ENCODE measurements at places on chromosomes 5 and 9. TPM values are rescaled to one million over a fixed set of nuclear protein-coding genes. Genes with fewer than 3 reads are reported as not detected.

- no peak for DNase-seq
These were observed 324.6 kb upstream of the TYRP1 start for GRCh38 chr9:12368569-12368968.

- no peak for DNase-seq
These were observed 172.5 kb upstream of the PTPRD start for GRCh38 chr9:10785255-10785654.

DNA sequence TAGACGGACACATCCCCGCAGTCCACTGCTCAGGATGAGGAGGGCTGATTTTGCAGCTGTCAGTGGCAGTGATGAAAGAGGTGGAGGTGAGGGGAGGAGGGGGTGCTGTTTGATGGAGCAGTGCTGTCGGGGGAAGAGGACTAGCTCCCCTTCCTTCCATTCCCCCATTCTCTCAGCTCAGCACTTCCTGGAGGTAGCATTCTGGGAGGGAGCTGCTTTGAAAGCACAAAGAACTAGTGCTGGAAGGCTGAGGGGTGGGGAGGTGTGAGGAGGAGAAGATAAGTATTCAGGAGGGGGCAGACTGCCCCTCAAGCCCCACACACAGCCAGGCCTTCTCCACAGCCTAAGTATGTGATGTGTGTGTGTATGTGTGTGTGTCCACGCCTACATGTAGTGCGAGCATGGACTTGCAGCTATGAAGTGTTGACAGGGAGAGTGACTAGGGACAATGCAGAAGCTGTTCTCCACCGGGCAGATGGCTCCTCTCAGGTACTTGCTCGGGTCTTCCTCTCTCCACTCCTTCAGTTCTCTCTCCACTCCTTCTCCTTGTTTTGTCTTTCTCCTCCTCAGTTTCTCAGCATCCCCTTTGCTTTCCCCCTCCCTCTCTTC lies 65.5 kb upstream of the HSPA9 start:
- no peak for DNase-seq

- DNase-seq, result no peak
These were observed 276.8 kb downstream of the MCTP1 start for GRCh38 chr5:95007921-95008597.

DNA sequence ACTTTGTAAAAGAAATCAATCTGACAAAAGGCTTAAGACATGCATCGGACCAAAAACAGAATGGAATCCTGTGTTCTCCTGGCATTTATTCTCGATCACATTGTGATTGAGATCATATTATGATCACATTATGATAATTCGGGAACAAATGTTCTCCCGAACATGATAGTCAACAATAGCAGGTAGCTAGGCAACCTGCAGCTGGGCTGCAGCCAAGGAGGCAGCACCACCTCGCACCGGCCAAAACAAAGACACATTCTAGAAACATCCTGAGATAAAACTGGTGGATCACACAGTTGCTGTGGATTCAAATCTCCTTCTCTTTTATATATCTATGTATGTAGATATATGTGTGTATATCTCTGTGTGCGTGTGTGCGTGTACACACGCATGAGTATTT lies 480.6 kb upstream of the CYLC2 start:
- DNase-seq, result no peak

- DNase-seq, result no peak
These were observed 132.4 kb downstream of the SNCAIP start for GRCh38 chr5:122444411-122444810.

- DNase-seq, result peak; percentile 37
These were observed 74.7 kb upstream of the RASGRF2 start for GRCh38 chr5:80885396-80886000.

DNA sequence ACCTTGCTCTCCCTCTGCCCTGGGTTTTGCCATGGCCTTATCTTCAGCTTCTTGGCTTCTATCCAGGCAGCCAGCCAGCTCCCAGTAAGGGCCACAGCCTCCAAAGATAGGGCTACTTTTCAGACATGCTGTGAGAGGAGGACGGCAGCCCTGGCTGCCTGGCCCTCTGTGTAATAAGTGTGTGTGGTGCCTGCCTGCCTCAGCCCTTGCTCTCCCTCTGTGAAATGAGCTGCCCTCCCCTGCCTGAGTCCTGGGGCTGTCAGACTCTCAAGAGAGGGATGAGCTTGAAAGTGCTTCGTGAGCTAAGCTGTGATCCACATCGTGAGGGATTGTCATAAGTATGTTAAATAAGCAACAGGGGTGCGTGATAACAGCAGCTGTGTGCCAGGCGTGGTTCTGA lies 8.1 kb downstream of the NDST1 start:
- DNase-seq, result peak; percentile 42

DNA sequence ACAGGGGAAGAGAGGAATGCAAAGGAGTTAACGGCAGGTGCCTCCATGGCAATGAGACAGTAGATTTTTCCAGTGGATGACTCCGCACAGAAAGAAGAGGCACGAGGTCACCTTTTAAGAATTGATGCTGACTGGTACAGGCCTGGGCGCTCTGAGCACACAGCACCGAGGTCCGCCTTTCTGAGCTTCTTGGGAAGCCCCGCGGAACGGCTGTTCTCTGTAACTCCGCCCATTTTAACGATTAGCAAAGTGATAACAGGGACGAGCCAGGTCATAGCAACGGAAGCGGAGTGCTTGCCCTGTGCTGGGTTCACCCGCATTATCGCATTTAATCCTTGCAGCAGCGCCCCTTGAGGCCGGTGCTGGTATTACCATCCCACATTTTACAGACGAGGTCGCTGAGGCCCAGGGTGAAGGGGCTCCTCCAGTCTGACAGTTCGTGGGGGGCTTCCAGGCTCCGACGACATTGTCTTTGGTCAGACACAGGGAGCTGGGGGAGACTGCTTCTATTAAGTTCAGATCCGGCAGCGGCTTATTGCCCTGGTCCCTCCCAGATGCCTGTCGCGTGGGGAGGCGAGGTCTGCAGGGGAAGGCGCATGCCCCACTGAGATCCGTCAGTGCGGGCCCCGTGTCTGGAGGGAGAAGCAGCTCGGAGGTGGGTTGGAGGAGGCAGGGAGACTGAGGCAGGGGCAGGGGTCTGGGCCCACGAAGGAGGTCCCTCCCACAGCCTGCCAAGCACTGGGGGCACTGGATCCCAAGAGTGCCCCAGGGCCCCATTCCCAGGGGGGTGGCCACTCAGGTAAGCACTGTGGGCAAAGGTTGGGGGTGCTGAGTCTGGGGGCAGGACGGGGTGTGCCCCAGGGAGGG lies 22.3 kb upstream of the HMCN2 start:
- peak; percentile 62 for DNase-seq

DNA sequence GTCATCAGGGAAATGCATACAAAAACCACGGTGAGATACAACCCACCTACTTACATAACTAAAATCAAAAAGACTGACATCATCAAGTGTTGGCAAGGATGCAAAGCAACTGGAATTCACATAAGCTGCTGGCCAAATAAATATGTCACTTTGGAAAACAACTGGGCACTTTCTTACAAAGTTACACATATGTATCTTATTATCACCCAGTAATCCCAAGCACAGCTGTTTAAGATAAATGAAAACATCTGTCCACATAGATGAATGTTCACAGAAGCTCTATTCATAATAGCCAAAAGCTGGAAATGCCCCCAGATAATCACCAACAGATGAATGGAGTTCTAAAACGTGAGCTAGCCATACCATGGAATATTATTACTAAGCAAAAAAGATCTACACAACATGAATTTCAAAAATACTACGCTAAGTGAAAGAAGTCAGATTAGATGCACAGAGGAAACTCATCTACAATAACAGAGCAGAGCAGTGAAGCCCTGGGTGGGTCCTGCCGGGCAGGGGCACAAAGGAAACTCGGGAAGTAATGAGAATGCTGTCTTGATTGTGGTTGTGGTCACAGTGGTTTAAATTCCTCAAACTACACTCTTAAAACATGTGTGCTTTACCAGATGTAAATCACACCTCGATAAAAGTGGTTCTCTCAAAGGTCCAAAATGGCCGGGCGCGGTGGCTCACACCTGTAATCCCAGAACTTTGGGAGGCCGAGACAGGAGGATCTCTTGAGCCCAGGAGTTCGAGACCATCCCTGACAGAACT lies 8.5 kb downstream of the CAMSAP1 start:
- no peak for DNase-seq

DNA sequence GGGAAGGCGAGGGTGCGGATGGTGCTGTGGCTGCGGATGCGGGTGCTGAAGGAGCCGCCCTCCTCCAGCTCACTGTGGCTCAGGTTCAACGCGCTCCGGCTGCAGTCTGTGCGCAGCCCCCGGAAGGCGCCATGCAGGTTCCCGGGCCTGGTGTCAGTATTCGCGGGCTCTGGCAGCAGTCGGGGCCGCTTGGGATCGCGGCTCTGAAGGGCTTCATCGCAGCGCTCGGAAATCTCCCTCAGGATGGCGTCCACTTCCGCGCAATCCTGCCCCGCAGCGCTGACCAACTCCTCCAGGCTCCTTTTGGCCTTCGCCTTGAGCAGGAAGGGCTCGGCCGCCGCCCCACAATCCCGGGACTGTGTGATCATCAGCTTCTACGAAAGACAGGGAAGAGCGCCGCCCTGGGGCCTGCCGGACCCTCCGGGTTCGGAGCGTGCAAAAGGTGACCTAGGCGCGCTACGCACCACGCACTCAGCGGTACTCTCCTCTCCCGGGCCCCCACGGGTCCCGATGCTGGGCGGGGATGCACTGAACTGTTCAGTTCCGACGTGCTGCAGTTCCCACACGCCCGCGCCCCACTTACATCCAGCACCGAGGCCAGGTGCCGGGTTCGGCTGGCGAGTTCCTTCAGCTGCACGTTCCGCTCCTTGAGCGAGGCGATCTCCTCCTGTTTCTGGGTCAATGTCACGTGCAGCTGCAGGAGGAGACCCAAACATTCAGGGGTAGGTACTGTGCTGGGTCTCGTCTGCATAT lies 6.5 kb downstream of the MCIDAS start:
- peak; percentile 32 for DNase-seq

DNA sequence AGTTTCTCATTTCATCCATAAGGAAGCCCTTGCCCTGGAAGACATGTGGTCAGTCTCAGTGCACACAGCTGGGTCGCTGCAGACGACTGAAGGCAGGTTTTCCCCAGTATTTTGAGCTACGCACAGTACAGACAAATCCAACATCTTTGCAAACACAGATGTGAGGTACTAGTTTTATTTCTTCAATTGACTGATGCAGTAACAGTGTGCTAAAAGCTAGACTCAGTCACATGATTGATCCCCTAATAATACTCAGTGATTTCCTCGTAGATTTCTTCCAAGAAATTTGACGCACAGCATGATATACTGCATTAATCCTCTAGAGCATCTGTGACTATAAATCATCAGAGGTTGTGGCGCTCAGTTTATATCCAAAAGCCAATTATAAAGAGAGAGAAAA lies 346.1 kb downstream of the DIRAS2 start:
- DNase-seq, result no peak

- no peak for DNase-seq
These were observed 105.4 kb downstream of the LPAR1 start for GRCh38 chr9:110932863-110933262.

- peak; percentile 12 for DNase-seq
These were observed 28.5 kb downstream of the MAN2A1 start for GRCh38 chr5:109718216-109718615.

DNA sequence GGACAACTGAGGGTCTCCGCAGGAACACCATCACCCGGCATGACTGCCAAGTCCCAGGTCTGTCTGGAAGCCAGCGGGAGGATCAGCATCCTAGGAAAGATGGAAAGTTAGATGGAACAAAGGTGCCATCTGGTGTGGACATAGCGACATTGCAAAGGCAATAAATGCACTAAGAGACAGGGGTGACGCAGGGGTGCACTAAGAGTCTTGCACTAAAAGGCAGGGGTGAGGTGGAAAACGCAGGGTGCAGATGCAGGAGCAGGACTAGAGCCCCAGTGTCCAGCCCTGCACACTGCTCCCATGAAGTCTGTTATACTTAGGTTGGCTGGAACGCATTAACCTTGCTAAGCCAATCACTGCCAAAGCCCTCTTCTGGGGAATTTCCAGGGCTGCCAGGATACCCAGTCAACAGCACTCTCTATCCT lies 15.5 kb downstream of the ATOX1 start:
- DNase-seq, result peak; percentile 79

DNA sequence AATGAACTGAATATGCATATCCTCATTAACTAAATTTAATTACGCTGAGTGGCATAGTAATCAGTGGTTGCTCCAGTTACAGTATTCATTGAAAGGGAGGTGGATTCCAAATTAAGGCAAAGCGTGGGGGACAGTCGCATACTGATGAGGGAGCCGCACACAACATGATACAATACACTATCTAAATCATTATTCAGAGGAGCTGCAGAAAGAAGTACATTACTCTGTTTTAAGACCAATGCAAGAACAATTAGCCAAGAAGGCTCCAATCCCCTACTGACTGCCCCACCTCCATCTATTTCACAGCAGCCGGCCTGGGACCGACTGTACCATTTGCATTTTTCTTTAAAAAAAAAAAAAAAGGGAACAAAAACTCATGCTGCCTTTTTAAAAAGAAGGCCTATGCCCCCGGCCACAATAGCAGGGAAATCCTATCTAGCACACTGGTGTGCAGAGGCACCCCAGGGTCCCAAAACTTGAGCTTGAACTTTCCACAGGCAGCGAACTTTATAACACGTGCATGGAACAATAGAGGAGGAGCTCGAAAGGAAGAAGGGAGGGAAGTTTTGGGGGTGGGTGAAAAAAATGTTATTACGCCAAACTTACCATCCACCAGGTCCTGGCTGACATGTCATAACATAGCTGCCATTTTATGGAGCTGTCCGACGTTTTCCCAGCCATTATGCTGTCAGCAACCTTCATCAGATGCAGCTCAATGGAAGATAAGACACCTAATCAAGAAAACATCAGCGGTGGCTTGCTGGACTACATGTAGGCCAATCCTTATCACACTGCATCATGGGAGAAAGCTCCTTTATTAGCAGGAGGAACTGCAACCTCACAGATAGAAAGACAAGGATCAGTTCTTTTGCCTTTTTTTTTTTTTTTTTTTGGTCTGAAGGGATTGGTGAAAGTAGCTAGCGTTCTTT lies 161.6 kb downstream of the ZDHHC21 start:
- DNase-seq, result no peak

- DNase-seq, result peak; percentile 39
These were observed 2.3 kb downstream of the AFAP1L1 start for GRCh38 chr5:149273950-149274349.

- DNase-seq, result no peak
These were observed 28.9 kb downstream of the CDH9 start for GRCh38 chr5:27009540-27009915.

DNA sequence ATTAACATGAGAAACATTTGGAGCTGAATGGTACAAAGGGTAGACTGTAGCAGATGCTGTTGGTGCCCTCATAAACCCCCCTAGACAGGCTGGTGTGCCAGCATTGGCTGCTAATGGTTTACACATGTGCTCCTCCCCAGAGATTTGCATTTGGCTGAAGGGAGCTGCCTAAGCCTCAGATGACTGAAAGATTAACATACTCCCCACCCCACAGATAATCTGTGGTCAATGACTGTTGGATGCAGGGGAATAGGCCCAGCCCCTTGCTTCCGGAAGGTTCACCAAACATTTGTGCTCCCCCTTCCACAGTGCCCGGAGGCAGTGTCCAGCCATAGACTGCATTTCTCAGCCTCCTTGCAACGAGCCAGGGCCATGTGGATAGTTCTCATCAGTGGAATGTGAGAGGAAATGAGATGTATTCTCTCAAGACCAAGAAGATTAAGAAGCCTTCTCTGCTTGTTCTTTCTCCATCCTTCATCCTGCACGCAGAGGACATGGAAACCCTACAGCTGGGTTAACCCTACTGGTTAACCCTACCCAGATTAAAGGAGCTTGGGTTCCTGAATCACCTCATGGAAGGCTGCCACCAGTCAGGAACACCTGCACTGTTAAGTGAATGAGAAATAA lies 79.6 kb downstream of the PHAX start:
- DNase-seq, result no peak

Gene INSL6
- not detected for total RNA-seq

Gene RNF183
- total RNA-seq, result not detected

Gene NKD2
- total RNA-seq, result 0.17 TPM

Gene MARCOL
- total RNA-seq, result not detected

Gene OR1J2
- total RNA-seq, result not detected

Gene GRM6
- not detected for total RNA-seq

Gene TPPP
- total RNA-seq, result 0.14 TPM

Gene ADAM19
- total RNA-seq, result 43.7 TPM

Data from dermis blood vessel endothelial cell (primary cell).